ENCODE measurements at places on chromosomes 7 and 10.
A peak's percentile ranks its signal among the peaks of the same experiment; 100 is the strongest.

- no peak for DNase-seq
Measured at GRCh38 chr7:18123508-18124239, 96.0 kb upstream of the PRPS1L1 start.

DNA sequence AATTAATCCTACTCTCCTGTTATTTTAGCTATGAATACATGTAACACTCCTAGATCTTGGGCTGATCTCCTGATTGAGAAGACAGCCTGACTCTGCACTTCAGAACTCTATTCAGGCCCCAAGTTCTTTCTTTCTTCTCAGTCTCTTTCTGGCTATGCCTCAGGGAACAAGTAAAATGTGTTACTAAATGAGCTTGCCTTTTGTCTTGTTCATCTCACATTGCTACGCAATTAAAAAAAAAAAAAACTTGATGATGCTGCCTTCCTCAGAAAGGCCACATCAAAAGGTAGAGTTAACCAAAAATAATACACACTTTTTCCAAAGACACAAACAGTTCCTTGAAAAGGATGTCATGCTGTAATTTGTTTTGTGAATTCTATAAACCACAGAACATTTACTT is 258.1 kb downstream of the TWIST1 start:
- DNase-seq: no peak

- no peak for DNase-seq
Measured at GRCh38 chr10:6306917-6307316, 104.2 kb downstream of the PFKFB3 start.

DNA sequence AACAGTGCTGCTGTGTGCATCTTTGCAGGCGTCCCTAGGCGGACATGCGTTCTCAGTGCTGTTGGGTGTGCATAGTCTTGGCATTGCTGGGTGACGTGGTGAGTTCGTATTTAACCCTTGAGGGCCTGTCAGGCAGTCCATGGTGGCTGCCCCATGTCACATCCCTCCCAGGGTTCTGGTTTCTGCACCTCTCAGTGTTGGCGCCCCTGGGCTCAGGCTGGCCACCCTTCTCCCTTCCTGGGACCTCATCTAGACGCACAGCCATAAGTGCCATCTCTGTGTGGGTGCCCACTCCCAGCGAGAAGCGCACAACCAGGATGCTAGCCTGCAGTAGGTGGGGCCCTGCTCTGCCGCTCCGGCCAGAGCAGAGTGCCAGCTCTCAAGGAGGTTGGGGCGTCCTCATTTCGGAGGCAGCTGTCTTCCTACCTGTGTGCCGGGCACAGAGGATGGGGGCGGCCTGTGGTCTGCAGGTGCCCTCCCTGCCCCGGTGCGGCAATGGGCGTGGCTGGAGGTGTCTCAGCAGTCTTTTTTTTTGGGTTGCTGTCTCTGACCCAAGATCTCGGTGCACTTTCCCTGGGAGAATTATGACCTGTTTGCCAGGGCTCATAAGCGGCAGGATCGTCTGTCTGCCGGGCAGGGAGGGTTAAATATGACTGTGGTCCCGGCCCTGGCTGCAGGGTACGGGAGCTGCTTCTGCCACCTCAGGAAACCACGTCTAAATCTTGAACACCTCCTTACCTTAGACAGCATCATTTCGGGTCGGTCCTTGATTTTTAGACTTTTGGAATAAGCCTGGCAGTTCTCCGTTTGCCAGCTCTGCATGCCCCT is 6.5 kb downstream of the INPP5A start:
- DNase-seq: no peak

- no peak for DNase-seq
Measured at GRCh38 chr10:62511238-62511637, 137.1 kb downstream of the ZNF365 start.

GRCh38 chr7:90298145-90299038 is 22.7 kb downstream of the FAM237B start:
- peak; percentile 31 for DNase-seq
